Activated CD4-positive, alpha-beta T cell treated with anti-CD3 and anti-CD28 coated beads, Interleukin-2, Interleukin-6, amounts not matched to agents 100 ng/mL and 50 ng/mL, durations not matched to agents 16 hours and 8 hours (primary cell): ENCODE measurements at places on chromosomes 5 and 9.
A peak's percentile ranks its signal among the peaks of the same experiment; 100 is the strongest.

GRCh38 chr9:81397481-81398381 lies 291.6 kb downstream of the TLE1 start:
- DNase-seq, result no peak

GRCh38 chr9:38024036-38024681 lies 44.9 kb downstream of the SHB start:
- DNase-seq, result no peak

GRCh38 chr9:128405780-128406171 lies 14.9 kb upstream of the CERCAM start:
- DNase-seq, result no peak

- no peak for DNase-seq
Measured at GRCh38 chr9:81565609-81566008, 123.7 kb downstream of the TLE1 start.

- DNase-seq, result no peak
Measured at GRCh38 chr9:135522137-135522877, 1.1 kb downstream of the LCN1 start.

- no peak for DNase-seq
Measured at GRCh38 chr9:30534896-30535295, 1849.5 kb upstream of the ACO1 start.

DNA sequence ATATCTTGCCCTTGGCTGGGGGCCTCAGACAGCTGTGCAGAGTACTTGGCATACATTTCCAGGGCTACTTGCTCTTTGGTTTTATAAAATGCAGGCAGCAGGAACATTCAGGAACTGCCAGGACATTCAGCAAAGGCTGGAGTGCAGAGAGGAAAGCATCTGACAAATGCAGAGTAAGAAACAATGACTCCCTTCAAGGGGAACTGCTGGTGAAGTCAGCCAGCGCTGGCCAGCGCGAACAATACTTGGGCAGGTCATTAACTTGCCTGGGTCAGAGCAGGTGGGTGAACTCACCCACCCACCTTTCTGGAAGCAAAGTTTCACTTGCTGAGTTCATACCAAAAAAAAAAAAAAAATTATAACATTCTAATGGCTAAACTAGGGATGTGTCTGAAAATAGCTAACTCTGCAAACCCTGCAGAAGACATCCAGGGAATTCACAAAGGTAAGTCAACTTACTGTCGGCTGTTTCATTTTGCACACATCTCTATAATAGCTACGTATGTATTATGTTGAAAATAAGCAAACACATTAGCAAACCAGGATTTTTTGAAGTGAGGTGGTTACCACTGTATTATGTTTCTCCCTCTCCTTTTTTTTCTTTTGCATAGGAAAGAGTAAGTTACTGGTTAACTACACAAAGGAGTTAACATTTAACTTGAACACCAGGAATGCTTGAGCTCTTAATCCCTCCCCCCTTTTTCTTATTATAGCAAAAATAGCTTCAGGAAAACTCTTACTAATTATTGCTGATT lies 152.2 kb downstream of the GLIS3 start:
- DNase-seq, result no peak

DNA sequence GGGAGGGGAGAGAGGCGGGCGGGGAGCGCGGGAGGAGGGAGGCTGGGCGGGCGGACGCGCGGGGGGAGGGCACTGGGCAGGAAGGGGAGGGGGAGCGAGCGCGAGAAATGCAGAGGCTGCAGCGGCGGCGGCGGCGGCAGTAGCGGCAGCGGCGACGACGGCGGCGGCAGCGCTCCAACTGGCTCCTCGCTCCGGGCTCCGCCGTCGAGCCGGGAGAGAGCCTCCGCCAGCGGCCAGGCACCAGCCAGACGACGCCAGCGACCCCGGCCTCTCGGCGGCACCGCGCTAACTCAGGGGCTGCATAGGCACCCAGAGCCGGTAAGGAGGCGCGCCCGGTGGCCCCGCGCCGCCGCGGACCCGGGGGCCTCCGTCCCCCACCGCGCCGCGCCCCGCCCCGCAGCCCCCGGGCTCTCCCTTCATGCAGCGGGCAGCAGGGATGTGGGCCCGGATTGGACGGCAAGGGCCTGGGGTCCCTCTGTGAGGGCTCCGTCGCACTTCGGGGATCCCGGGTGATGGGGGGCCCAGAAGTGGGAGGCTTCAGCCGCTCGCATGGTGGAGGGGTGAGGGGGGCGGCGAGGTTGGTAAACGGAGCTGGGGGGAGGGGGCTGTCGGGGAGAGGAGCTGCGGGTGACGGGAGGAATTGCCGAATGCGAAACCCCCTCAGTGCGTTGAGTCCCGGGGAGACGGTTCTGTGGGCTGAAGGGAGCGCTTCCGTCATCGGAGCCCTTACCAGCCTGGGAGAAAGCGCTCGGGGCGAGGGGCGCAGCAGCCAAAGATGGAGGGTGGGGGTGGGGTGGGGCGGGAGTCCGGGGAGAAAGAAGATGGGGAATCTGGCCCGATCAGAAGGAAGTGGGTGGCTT lies at the start of gene BASP1:
Gene BASP1 (plus strand): TSS at position 139 of the 860 bp plus-strand sequence. CDS start 57,586 bp downstream, outside the sequence.
- DNase-seq, result no peak

DNA sequence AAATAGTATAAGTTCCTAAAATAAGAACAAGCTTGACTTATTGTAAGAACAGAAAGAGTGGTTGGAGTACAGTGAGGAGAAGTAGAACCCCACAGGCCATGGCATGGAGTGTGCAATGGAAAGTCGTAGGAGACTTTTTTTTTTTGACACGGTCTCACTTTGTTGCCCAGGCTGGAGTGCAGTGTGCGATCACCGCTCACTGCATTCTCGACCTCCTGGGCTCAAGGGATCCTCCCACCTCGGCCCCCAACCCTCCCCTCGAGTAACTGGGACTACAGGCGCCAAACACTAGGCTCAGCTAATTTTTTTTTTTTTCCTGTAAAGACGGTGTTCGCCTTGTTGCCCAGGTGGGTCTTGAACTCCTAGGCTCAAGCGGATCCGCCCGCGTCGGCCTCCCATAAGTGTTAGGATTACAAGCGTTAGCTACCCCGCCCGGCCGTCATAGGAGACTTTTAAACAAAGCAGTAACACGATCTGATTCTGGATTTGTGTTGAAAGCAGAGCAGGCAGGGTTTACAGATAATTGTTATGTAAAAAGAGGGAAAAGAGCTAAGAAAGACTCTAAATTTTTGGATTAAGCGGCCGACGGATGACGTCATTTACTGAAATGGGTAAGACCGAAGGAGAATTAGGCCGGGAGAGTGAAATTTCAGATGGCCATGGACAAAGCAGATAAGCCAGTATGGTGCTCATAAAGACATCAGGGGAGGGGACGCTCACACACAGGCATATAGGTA lies 752 bp downstream of the TSTD2 start:
- no peak for DNase-seq

DNA sequence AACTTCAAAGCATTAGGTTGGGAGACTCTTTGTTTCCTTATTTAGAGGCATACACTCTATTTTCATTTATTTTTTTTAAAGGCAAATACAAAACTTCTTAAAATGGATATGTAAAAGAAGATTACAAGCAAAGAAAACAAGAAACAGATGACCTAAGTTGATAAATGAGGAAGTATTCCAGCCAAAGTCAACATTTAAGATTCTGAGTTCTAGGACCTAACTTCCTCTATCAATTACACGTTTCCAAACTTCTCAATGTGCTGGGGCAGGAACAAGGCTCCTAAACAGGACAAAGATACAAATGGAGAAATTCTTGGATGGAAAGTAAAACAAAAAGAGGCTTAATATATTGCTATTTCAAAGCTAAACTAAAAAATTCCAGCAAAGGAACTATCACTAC lies 89.5 kb downstream of the TLE1 start:
- DNase-seq, result no peak

DNA sequence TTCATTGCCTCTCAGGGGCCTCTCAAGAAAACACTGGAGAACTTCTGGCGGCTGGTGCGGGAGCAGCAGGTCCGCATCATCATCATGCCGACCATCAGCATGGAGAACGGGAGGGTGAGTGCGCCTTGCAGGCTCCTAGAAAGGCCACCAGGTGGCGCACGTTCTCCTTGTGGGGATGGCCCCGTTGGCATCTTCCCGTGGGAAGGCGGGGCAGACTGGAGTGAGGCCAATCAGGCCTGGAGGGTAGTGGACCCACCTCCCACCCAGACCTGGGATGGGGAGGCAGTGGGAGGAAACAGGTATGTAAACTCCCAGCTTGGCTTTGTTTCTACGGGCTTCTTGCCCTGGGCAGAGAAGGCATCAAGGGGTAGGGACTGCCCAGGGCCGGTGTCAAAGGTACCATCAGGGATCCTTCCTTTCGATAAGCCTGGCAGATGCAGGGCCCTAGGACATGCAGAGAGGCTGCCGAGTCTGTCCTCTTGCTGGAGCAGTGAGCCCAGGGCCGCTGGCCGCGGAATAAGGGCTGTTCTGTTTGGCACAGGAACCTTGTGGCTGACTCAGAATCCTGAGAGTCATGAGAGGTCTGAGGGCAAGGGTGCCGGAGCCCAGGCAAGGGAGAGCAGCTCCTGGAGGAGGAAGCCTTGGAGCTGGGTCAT lies 18.9 kb upstream of the SPTLC1 start:
- DNase-seq, result peak; percentile 82

DNA sequence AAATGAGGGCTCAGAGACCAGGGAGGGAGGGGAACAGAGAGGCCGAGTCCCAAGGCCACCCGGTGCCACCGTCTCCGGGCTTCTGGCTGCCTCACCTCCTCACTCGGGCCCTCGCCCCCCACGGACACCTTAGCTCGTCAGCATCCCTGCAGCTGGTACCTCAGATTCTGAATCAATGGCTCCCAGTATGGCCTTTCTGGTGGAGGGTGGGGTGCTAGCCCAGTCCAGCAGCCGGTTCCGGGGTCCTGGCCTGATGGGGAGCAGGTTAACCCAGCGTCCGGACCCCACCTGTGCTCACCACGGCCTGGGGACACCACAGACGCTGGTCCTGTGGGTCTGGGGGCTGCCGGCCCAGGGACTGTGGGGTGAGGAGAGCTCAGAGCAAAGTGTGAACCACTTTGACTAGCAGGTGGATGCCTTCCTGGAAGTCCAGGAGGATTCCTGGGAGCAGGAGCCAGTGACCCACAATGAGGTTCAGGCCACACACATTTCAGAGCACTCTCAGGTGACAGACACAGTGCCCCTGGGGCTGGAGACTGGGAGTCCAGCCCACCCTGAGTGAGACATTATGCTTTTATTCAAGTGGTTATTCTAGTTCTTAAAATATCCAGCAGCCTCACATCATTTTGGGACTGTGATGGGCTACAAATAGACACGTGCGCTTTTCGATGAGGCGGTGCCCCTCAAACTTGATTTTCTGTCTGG lies 53.3 kb downstream of the AHRR start:
- no peak for DNase-seq

DNA sequence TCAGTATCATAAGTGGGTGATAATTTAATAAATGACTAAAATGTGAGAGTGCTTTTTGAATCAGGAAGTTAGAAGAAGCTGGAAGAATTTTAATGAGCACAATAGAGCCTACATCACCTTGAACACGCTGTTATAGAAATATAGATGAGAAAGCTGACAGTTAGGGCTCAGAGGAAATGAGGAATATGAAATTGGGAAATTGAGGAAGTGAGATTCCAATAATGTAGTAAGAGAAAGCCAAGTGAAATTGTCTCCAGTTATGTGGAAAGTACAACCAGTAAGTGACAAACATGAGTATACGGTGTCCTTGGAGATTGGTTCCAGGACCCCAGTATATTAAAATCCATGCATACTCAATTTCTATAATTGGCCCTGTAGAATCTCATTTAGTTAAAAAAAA lies 235.9 kb upstream of the FAM174A start:
- no peak for DNase-seq

DNA sequence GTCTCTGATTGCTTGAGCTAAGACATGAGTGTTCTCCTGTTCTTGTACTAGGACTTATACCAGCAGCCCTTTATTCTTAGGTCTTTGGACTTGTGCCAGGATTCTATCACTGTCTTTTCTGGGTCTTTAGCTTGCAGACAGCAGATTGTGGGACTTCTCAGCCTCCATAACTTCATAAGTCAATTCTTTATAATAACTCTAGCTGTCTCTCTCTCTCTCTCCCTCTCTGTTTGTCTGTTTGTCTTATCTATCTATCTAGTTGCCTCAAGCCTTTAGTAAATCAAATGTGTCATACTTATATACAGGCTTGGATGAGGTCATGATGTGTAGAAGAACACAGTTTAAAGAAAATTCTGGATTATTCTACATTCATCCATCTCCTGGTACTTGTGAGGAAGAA lies 11.5 kb upstream of the ANKRD55 start:
- DNase-seq, result no peak

GRCh38 chr5:112329419-112330090 lies 89.5 kb downstream of the EPB41L4A start:
- peak; percentile 16 for DNase-seq

- no peak for DNase-seq
Measured at GRCh38 chr9:113417370-113417769, 6.8 kb downstream of the C9orf43 start.

DNA sequence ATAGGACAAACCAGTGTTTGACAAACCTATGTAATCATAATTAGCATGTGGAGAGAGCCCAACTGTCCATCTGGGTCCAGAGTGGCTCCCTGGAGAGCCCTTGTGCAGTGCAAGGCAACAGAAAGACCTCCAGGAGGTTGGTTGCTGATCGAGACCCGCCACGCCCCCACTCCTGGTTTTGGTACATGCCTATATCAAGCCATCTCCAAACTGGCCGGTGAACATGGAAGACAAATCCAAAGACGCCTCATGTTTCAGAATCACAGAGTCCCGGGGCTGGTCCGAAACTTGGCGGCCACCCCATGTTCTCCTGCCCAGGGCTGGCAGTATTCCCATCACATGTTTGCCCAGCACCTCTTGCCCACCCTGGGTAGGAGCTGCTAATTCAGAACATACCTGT lies 140.2 kb downstream of the PAX5 start:
- DNase-seq, result no peak

DNA sequence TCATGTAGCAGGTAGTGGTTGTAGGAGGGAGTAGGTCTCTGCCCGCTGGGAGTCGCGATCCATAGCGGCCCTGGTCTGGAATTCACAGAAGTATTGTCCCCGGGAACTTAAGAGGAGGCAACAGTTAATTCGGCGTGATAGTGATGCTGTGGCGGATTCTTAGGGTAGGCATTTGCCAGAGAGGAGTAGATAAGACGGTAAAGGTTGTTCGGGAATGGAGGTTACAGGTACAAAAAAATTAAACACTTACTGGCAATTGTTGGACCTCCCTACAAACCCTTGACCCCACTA lies 679 bp downstream of the SMC5 start:
- no peak for DNase-seq

GRCh38 chr9:117992006-117992405 lies 287.8 kb downstream of the TLR4 start:
- DNase-seq, result no peak

DNA sequence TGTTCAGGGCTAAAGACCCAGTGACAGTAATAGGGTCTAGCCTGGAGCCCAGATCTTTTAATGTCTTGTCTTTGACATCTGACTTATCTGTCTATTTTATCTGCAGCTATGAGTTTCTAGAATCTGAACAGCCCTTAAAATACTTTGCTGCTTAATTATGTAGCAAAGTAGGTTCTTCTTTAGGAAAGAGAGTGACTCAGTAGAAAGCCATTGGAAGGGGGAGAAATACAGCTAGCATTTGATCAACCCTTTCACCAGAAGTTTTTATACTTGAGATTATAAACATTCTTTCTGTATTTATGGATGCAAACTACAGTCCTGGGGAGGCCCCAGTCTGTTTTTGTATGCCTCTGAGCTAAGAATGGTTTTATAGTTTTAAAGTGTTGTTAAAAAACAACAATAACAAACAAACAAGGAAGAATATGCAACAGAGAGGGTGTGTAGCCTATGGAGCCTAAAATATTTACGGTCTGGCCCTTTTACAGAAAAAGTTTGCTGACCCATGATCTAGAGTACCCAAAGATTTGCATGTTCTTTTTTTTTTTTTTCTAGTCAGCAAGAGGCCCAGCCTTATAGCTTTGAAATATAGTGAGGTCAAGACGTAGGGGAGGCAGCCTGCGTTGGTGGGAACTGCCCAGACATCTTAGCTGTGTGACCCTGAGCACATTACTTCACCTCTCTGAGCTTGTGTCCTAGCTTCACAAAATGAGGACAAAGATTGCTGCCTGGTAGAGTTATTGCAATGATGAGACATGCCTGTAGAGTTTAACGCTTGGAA lies 9.7 kb downstream of the GSN start:
- DNase-seq, result no peak
